Activated CD4-positive, alpha-beta T cell treated with anti-CD3 and anti-CD28 coated beads, Interleukin-2, Interleukin-6, amounts not matched to agents 100 ng/mL and 50 ng/mL, durations not matched to agents 16 hours and 8 hours (primary cell): ENCODE measurements at places on chromosomes 16 and 17.
A peak's percentile ranks its signal among the peaks of the same experiment; 100 is the strongest.

DNA sequence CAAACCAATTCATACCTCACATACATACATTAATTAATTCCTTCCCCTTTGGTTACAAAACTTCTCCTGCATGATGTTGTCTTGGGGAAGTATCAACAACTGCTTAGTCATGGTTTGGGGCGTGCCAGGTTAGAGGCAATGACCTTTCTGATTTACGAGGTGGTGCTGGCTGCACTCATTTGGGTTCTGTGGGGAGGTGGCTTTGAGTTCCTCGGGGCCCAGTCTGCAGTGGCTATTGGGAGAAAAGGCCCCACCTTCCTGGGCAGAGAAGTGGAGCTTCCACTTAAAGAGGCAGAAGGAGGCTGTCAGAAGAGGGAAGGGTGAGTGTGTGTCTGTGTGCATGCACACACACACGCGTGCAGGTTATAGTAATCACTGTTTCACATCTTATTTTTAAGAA, 10.2 kb upstream of the ETV4 start:
- DNase-seq: peak; percentile 31

- no peak for DNase-seq
Measured at GRCh38 chr16:61900482-61900881, 135.8 kb downstream of the CDH8 start.

GRCh38 chr16:87724490-87725291, 41.1 kb downstream of the KLHDC4 start:
- DNase-seq: no peak

GRCh38 chr16:8763899-8764298, 33.5 kb downstream of the TMEM186 start:
- DNase-seq: no peak

DNA sequence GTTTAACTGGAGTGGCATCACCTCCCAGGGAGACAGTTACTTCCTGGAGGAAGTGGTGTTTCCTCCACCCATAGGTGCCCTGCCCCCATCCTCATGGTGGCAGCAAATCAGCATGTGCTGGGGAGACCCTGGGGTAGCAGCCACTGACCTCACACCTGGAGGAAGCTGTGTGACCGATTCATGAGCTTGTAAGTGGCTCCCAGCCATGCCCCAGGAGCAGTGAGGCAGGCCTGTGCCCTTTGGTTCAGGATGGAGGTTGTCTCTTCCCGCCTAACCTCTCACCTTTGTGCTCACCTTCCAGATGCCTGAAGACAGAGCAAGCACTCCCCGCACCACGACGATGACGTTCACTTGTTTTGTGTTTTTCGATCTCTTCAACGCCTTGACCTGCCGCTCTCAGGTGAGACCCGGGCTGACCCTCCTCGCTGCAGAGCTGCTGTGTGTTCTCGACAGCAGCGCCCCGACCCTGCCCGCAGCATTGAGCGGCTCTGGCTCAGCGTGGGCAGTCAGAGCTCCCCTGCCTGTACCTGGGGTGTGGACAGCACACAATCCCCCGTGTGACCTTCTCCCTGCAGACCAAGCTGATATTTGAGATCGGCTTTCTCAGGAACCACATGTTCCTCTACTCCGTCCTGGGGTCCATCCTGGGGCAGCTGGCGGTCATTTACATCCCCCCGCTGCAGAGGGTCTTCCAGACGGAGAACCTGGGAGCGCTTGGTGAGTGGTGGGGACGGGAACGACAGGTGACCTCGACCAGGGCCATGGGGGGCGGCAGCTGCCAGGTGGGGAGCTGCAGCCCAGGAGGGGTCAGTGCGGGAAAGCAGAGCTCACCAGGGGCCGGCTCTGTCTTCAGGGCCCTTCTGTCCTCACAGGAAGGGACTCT, 42.8 kb downstream of the MEAK7 start:
- DNase-seq: no peak

DNA sequence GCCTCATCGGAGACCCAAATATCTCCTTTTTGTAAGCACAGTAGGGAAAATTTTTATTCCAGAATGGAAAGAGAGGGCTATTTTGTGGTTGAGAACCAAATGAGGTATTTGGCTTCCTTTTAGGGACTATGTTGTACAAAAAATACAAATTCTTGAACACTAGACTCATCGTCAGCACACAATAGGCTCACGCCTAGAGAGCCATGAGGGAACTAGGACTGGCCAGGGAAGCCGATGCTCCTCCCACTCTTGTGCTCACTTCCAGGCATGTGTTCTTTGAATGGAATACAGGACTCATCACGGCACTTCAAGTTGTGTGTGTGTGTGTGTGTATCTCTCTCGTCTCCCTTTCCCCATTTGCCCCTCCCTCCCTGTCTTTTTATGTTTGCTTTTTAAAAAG, 17.8 kb upstream of the BLMH start:
- no peak for DNase-seq

- DNase-seq: peak; percentile 42
Measured at GRCh38 chr17:16915752-16916556, 56.0 kb downstream of the TNFRSF13B start.

- peak; percentile 28 for DNase-seq
Measured at GRCh38 chr17:62995377-62995885, 29.4 kb downstream of the TANC2 start.

- no peak for DNase-seq
Measured at GRCh38 chr16:26365161-26365940, 673.6 kb downstream of the HS3ST4 start.

- no peak for DNase-seq
Measured at GRCh38 chr16:14303182-14303618, 232.1 kb downstream of the MRTFB start.

DNA sequence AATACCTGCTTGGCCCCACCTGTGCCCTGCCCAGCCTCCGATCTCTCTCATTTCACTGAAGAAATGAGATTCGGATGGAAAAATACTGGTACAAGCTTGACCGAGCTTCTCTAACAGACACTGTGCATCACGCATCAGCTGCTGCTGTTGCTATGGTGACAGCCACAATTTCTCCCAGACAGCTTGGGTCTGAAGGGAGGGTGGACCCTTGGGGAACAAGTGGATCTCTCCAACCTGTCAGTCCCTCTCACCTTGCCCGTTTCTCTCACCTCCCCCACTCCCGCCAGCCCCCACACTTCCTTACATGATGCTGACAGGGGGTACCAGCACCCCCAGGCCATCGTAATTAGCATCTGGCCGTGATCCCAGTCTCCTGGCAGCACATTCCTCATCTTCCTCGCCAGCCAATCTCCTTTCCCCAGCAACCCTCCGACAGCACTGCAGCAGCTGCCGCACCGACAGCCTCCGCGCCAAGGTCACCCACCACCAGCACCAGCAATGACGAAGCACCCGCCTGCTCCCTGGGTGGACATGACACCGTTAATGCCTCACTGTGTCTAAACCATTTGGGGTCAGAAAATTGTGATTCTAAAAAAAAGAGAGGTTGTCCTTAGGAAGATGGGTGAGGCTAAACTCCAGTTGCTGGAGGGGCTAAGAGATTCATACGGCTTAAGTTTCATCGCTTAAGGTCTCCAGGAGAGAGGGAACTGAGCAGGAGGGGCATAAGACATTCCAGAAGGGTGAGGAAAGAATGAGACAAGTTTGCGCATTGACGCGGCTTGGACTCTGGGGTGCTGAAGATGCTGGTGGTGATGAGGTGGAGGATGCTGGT, 58.6 kb upstream of the TNRC6A start:
- DNase-seq: no peak

GRCh38 chr17:76063875-76064546, 8.3 kb downstream of the SRP68 start:
- peak; percentile 60 for DNase-seq

- no peak for DNase-seq
Measured at GRCh38 chr16:68972720-68973119, 129.4 kb downstream of the TANGO6 start.

- DNase-seq: no peak
Measured at GRCh38 chr17:50487213-50488096, 8.8 kb downstream of the RSAD1 start.

DNA sequence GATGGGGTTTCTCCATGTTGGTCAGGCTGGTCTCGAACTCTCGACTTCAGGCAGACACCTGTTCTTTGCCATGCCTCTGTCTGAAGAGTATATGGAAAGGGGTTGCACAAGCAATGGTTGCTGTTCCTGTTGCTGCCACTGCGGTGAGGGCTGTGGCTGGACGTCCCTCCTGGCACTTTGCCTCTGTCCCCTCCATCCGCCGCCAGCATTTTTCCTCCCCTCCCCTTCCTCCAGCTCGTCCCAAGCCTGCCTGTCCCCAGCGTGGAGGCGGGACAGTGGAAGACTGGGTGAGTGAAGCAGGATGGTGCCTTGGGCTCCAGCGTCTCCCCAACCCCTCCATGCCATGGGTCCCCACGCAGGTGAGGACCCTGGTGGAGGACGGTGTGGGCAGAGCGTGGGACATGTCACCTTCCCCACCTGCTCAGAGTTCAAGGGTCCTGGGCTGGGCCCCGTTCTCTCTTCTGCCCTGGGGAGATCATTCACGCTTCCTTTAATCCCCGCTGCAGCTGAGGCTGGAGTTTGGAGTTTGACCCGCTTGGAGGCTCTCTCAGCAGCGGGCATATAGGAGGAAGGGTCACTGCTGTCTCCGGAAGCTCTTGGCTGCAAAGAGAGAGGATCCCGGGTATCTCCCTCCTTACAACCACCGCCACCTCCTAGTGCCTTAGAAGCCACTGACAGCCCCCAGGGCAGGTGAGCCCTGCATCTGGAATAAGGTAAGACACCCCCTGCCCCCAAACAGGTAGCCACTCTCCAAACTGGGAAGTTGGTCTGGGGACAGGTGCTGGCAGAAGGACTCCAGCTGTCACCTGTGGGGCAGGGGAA, at the start of gene SLC5A11:
Gene SLC5A11 (plus strand): TSS at position 238 of the 822 bp plus-strand sequence. CDS start 12,681 bp downstream, outside the sequence.
- DNase-seq: no peak

GRCh38 chr16:5220705-5221104, 123.1 kb upstream of the EEF2KMT start:
- DNase-seq: no peak

DNA sequence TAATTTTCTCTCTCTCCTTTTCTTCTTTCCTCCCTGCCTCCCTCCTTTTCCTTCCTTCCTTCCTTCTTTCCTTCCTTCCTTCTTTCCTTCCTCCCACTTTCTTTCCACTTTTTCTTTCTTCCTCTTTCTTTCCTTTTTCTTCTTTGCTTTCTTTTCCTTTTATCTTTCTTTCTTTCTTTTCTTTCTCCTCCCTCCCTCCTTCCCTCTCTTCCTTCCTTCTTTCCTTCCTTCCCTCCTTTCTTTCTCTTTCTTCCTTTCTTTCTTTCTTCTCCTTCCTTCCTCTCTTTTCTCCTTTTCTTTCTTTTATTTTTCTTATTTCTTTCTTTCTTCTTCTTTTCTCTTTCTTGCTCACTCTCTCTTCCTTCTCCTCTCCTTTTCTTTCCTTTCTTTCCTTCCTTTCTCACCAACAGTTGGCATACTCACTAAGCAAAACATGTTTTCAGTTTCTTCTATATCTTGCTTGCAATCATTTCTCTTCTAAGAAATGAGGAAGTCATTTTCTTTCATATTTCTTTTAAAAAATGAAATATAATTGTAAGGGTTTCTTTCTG, 97.1 kb upstream of the MAF start:
- no peak for DNase-seq

- DNase-seq: no peak
Measured at GRCh38 chr17:73224663-73225305, 31.9 kb downstream of the COG1 start.

GRCh38 chr17:81419319-81419885, 24.1 kb downstream of the BAHCC1 start:
- no peak for DNase-seq

DNA sequence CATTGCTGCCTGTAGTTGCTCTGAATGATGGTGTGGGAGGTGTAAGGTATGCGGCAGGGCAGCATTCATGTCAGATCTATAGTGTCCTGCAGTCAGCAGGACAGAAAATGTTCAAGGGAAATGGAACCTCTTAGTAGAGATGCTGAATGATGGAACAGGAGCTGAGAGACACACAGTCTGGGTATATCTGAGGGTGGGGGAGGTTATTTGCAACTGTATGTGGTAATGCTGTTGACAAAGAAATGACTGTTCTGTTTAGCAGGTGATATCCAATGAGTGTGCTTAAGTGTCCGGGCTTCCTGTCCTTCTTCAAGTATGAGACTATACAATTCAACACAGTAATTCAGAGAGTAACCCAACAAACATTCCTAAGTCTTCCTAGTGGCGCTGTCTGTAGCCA, 46.6 kb downstream of the STH start:
- DNase-seq: peak; percentile 36

GRCh38 chr17:41540921-41541625, 13.0 kb upstream of the KRT19 start:
- DNase-seq: no peak

- DNase-seq: peak; percentile 47
Measured at GRCh38 chr17:4950075-4950745, 709 bp upstream of the ENO3 start.

GRCh38 chr17:77790143-77790829, 168.2 kb upstream of the TNRC6C start:
- no peak for DNase-seq

- no peak for DNase-seq
Measured at GRCh38 chr17:64496348-64496785, 487 bp downstream of the POLG2 start.

DNA sequence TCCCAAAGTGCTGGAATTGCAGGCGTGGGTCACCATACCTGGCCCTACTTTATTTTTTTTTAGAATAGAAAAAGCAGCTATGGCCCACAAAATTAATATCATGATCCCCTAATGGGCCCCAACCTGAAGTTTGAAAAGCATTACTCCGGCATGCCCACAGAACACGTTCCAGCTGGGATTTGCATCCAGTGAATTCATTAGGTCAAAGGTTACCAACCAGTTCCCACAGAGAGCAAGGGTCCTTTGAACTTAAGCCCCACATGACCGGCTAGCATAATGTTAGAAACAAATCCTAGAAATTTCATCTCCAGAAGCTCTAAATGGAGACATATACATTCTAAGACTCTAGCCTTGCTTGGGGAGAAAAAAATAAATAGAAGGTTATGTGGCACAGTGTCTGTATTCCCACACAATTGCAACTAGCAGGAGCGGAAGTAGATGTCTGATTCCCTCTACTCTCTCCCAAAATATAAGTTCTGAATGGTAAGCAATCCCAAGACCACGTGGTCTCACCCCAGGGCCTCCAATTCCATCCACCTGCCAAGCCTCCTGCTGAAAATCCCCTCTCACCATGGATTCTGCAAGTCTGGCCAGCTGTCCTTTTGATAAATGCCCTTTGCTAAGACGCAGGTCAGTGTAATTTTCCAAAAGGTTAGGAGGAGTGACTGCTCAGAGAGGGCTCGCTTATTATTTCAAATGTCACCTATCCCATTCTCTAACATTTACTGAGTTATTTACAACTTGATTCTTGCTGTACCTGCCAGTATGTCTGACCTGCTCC, 395.8 kb downstream of the NPIPA8 start:
- no peak for DNase-seq
